ENCODE measurements at places on chromosomes 12 and 14.

GRCh38 chr12:52847335-52848102 lies 1.3 kb downstream of the KRT78 start:
- DNase-seq = no peak

- peak; percentile 43 for DNase-seq
Observed at GRCh38 chr14:66495218-66496098, 9.3 kb downstream of the CCDC196 start.

DNA sequence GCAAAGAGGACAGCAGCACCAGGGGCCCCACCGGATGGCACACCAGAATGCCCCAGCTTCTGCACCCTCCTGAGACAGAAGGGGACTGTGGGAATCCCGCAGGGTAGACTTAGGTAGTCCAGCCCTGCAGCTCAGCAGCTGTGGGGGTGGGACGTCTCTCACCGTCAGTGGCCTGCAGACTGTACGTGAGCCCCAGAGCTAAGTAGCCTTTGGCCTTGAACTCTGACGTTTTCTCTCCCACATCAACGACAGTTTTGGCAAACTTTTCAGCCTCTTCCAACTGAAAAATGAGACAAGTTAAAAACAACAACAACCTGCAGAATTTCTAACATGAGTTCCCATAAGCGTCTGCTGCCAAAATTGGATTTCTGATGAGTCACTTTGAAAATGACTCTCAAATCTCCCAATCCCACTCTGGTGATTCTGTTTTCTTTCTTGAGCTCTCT lies 161.4 kb downstream of the TTC7B start:
- no peak for DNase-seq

- DNase-seq = no peak
Observed at GRCh38 chr12:49909826-49910225, 6.1 kb upstream of the FAIM2 start.

DNA sequence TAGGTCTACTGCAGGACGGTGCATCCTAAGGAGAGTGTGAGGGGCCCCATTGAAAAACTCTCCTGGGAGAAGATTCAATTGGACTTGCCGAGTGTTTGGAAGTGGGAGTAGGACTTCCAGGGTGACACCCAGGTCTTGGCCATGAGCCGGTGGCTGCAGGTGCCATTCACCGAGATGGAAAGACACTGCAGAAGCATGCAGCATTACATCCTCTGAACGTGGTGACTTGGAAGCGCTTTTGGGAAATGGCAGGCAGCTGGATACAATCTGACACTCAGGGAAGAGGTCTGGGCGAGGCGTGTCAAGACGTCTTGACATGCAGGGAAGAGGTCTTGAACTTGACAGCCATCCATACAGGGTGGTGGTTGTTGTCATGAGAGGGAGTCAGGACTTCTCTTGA lies 126.9 kb downstream of the PAPOLA start:
- DNase-seq = no peak

- no peak for DNase-seq
Observed at GRCh38 chr14:96568621-96569020, 66.4 kb downstream of the PAPOLA start.

DNA sequence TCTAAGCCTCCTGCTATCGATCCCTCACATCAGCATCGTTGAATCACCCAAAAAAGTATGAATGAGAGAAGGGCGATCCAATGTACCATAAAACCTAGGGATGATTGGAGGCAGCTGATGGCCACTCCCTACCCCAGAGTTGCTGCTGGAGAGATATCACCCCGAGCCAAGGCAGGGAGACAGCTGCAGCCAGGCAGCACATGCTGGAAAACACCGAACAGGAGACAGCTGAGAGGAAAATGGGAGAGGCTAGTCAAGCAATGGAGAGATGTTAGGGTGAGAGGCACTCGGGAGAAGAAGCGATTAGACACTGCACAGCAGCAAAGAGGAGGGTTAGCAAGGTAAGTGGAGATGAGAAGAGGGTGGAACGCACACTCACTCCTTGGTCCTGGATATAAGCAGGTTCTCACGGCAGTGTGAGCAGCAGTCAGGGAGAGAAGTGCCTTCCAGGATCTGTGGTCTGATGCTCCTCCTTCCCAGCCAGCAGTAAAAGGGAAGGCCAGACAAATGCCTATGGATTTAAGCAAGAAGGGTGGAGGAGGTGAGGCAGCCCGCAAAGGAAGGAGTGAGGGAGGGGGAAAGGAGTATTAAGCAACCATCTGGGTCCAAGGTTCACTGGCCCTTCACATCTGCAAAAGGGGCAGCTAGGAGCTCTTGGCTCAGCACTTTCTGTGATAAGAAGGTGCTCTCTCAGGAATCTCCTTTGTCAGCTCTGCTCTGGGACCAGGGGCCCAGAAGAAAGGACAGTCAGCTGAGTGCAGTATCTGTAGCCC lies at the start of gene SLC7A7:
Gene SLC7A7 (minus strand): TSS at position 495 of the 773 bp plus-strand sequence. CDS start 2,037 bp downstream, outside the sequence.
- no peak for DNase-seq

DNA sequence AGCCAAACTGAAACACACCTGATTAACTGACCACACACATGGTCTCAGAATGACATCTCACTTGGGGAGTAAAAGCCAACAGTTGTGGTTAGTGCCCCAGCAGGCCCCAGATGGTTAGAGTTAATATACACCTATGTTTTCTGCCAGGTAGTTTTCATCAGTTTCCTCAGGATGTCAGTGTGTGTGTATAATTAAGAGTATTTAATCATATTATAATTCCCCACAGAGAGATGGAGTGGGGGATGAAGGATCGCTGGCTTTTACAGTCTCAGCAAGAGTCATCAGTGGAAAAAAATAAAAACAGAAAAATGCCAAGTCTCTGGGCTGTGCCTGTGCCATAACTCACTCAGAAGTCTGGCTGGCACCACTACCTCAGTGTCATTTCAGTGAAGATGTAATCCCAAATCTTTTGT lies 412.5 kb downstream of the ZFP36L1 start:
- no peak for DNase-seq

DNA sequence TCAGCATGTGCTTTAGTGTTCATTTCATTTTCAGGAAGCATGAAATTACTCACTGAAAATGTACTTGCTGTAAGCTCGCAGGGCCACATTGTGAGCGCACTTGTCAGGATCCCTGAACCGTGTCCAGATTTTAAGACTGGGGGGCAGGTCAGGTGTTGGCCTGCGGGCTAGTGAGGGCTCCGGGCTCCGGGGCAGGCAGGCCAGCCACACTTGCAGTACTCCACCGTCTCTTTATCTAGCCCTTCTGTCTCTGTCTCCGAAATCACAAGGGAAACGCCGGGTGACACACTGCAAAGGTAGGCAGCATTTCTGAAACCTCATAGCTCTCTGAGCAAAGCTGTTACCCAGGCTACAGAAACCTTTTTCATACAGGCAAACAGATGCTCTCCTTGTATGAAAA lies 98.7 kb downstream of the EML1 start:
- no peak for DNase-seq

GRCh38 chr12:14982562-14982961 lies 9.7 kb downstream of the PDE6H start:
- DNase-seq = no peak
